ENCODE measurements at places on chromosomes 2 and 18.

DNA sequence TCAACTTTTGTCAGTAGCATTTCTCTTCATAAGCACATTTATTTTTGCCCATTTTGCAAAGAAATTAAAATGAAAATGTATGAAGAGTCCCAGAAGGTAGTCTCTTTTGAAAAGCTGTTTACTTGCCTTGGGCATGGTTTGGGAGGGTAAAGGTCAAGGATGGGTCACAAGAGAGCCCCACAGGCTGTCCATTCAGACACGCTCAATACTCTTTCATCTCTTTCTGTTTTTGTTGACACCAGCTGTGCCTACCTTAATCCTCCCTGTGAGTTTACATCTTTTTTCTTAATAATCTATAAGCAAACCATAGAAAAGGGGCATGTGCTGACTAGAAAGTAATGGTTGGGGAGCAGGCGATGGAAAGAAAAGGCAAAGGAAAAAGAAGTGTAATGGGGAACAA is 49.6 kb upstream of the KLF7 start:
- DNase-seq = no peak

DNA sequence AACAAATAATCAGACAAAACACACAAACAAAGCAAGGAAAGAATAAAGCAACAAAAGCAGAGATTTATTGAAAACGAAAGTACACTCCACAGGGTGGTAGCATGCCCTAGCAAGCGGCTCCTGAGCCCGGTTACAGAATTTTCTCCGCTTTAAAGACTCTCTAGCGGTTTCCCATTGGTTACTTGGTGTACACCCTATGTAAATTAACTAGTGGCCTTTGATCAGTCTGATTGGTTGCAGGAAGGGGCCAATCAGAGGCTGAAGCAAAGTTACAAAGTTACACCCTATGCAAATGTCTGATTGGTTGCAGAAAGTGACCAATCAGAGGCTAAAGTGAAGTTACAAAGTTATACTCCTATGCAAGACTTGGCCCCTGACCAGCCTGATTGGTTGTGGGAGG is 242.9 kb downstream of the LDLRAD4 start:
- DNase-seq = no peak

- no peak for DNase-seq
Measured at GRCh38 chr2:239321596-239322415, 79.0 kb downstream of the HDAC4 start.

DNA sequence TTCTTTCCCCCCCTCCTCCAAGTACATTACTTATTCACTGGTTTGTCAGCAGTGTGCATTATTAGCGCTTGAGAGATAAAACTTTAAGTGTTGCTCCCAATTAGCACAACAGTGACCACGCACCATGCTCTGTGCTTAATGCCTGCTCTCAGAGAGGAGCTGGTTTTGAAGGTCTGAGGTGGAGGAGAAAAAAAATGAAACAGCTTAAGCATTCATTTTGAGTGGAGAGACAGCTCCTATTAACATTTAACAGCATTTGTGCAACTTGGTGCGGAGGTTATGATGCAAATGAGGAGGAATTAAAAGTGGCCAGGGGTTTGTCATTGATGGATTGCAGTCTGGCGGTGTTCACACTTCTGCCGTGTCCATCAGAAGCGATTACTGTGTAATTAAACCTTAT is 141.8 kb downstream of the FIGN start:
- DNase-seq = no peak

DNA sequence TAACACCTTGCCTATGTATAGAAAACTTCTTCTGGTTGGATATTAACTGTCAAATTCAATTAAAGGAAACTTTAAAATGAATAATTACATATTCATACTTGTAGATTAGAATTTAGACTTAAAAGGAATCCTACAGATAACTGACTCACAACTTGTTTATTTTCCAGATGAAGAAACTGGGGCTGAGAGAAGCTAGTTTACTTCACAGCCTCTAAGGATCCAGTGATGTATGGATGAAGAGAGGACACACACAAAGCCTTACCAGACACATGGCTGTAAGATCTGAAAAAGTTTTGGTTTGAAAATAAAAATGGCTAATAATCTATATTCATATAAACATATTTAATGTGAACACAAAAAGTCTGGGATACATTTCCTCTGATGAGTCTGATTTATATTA is 72.3 kb downstream of the PRELID3A start:
- DNase-seq = no peak

- DNase-seq = no peak
Measured at GRCh38 chr18:9941103-9941502, 27.3 kb downstream of the VAPA start.

DNA sequence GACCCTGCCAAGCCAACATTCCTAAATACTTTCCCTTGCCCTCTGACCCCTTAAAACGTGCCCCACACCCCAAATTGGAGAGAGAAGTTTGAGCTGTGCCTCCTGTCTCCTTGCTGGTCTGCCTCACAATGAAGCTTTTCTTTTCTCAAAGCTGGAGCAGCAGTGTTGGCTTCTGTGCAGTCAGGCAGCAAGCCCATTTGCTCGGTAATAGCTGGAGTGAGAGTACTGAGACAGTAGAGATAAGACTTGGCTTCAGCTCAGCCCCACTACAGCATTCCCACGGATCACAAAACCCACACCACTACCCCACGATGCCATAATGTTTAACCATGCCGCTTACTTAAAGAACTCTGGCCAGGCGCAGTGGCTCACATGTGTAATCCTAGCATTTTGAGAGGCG is 73.0 kb downstream of the NCAPH start:
- no peak for DNase-seq

GRCh38 chr2:152445791-152446201 is 110.8 kb downstream of the FMNL2 start:
- DNase-seq = peak; percentile 84

DNA sequence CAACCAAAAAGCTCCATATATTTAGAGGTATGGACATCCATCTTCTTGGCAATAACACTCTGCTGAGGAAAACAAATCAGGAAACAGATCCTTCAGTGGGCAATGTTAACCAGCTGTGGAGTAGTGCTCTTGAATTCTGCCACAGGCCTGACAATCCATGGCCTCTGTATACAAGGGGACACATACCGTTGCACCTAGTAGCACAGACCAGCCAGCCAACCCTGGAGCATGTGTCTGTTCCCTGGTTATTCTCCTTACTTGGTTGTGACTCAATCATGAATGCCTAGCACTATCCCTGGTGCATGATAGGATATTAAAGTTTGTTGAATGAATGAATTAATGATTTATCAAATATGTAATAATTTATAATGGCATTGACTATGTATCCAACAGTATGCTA is 261.4 kb upstream of the MGAT5 start:
- DNase-seq = no peak

- no peak for DNase-seq
Measured at GRCh38 chr2:218032336-218033171, 29.8 kb upstream of the TNS1 start.

DNA sequence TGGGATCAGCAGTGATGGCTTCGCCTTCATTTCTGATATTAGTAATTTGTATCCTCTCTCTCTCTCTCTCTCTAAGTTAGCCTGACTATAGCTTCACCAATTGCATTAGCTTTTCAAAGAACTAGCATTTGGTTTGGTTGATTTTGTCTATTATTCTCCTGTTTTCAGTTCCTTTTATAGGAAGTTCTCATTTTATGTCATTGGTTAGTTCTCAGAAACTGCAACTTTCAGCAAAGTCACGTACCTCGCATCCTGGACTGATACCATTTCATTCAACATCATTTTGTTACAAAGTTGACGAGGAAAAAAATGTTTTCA is 450.8 kb downstream of the EIPR1 start:
- DNase-seq = no peak

DNA sequence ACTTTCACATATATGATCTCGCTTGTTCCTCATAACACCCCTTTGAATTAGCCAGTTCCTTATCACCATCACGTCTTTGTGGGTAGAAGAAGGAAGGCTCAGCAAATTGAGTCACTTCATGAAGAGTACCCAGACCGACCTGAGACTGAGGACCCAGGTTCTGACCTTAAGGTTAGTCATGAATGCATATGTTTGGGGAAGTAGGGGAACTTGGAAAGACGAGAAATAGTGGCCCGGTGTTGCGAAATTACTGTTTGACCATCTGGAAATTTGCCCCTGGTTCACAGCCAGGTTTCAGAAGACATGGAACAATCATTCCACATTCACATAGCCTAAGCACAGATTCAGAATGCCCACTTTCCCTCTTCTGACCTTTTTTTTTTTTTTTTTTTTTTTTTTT is 59.8 kb downstream of the MEIS1 start:
- peak; percentile 46 for DNase-seq

DNA sequence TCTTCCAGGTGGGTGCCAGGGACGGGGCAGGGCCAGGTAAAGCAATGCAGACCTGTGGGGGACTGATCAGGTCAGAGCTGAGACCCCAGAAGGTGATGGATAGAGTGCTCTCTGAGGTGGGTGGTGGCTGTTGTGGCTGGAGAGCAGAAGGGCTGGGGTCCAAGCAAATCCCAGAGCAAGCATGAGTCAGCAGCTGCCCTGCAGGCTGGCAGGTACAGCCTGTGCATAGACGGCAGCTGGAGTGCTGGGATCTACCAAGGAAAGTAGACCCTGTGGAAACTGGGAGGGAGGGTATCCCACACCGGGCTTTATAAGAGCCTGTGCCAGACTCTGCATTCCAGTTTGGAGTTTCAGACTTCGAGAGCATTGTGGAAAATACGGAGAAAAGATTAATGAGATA is 663 bp downstream of the TRIM54 start:
- no peak for DNase-seq

DNA sequence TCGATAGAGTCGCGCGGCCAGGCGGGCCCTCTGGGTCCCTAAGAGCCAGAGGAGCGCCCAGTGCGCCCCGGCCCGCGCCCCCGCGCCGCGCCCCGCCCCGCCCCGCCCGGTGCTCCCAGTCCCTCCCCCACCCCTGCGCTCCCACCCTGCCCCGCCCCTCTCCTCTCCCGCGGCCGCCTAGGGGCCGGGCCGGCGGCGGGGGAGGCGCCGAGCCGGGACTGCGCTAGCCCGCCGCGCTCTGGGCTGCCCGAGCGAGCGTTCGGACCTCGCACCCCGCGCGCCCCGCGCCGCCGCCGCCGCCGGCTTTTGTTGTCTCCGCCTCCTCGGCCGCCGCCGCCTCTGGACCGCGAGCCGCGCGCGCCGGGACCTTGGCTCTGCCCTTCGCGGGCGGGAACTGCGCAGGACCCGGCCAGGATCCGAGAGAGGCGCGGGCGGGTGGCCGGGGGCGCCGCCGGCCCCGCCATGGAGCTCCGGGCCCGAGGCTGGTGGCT is at the start of gene GPC1:
Gene GPC1 (plus strand): TSS at position 207 of the 491 bp plus-strand sequence. CDS start 256 bp downstream, at position 463.
- peak; percentile 94 for DNase-seq

DNA sequence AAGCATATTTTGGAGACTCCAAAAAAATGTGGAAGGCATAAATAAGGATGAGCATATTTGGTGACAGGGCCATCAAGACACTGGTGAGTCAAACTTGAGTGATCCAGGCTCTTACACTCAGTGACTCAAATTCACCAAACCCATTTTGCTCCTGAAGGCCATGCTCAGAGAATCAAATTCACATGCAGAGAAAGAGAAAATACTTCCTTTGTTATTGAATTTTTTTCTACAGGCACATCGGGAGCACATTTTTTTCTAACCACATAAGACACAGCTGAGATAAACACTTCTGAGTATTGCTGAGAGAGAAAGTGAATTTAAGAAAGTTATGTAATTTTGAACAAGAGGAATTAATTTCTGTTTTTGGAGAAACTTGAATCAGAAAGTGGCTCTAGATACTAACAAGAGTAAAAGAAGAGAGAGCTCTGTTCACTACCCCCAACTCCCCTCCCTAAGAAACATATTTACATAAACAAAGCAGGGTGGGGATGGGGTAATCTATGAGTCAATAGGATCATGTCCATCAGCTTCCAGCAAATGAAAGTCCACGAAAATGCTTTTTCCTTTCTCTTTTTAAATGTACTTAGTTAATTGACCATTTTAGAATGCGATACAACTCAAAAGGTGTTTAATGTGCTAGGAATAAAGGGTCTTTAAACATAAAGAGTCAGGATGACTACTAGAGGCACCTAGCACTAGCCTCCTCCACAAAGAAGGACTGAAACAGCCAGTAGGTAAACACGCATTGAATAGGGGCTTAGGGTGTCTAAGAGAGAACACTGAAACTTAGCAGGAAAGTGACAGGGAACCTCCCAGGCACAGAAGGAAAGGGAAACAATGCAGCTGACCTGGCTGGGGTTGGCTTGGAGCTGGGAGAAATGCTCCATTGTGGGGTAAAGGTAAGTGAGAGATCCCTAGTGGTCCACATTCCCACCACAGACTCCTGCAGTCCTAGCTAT is 152.3 kb downstream of the KCNE4 start:
- peak; percentile 81 for DNase-seq

DNA sequence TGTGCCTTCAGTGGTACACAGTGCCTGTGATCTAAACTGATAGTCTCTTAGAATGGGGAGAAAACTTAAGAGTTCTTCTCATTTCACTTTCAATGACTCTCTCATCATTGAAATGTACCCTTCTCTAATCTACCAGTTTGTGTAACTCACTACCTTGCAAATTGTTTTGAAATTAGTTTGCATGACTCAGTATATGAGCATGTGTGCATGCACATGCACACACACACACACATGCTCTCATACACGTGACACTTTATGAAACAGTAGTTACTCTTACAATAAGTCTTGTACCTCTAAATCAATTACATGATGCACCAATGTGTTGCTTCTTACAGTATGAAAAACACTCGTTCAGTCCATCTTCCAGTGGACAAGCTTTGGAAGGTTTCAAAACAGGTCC is 10.6 kb downstream of the LYPD6B start:
- DNase-seq = peak; percentile 35

- DNase-seq = no peak
Measured at GRCh38 chr2:143890798-143891197, 629.1 kb downstream of the ZEB2 start.

DNA sequence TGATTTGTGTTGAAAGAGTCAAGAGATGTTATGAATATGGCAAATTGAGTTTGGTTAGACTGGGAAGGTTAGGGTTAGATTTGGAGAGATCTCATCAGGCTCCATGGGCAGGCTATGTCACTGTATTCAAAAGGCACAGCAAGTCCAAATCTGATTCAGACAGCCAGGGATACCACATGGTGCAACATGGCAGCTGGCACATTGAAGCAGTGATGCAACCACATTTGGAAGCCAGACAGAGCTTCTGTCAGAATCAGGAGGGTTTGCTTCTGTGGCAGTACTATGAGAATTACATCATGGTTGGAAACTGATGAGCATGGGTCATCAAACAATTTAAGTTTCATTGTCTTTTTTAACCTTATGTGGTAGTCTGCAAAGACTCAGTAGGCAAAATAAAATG is 772.2 kb downstream of the SUCLG1 start:
- DNase-seq = peak; percentile 1

DNA sequence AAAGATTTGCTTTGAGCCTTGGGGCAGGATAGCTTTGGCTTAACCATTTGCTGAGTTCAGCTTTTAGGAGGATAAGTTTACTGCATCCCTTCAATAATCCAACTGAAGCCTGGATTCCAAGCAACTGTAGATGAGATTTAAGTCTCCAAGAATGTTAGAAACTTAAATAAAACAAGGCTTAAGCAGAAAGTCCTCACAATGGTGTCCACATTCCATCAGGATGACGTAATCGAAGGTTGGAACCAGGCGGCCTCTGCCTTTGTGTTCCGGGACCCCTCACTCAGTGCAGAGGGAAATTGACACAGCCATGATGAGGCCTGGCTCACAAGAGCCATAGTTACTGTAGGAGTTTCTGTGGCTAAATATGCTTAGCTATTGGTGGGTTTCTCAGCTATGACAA is 260.4 kb downstream of the LPIN1 start:
- no peak for DNase-seq
